ENCODE measurements at places on chromosomes 3 and 15.

DNA sequence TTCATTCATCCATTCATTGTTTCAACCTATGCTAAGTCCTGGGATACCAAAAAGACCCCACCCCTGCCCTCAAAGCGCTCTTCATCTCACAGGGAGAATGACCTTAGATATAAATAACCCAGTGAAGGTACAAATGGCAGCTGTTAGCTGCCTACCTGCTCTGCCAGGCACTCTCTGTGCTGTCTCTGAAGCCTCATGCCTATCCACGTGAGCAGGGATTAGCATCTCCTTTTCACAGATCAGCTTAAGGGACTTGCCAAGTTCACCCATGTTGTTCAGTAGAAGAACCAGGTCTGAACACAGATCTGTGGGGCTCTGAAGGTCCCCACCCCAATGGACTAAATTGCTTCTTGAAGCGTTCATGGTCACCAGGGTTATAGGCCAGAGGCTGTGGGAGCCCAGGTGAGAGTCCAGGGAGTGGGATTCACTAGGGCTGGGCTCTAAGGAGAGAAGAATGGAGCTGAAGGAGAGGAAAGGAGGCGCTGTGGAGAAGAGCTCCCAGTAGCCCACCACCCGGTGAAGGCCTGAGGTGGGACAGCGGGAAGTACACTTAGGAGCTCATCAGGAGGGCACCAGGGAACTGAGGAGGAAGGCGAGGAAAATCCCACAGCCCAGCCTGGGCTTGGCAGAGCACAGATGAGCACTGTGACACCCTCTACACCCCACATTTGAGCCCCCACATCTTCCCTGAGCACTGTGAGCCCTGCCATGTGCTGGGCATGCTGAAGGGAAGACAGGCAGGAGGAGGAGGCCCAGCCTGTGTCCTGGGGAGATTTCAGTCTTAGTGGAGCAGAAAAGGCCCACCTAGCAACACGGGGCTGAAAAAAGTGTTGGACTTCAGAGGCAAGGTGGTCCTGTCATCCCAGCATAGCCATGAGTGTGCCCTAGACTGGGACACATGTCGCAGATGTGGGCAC lies 20.4 kb downstream of the RBP1 start:
- DNase-seq = no peak

DNA sequence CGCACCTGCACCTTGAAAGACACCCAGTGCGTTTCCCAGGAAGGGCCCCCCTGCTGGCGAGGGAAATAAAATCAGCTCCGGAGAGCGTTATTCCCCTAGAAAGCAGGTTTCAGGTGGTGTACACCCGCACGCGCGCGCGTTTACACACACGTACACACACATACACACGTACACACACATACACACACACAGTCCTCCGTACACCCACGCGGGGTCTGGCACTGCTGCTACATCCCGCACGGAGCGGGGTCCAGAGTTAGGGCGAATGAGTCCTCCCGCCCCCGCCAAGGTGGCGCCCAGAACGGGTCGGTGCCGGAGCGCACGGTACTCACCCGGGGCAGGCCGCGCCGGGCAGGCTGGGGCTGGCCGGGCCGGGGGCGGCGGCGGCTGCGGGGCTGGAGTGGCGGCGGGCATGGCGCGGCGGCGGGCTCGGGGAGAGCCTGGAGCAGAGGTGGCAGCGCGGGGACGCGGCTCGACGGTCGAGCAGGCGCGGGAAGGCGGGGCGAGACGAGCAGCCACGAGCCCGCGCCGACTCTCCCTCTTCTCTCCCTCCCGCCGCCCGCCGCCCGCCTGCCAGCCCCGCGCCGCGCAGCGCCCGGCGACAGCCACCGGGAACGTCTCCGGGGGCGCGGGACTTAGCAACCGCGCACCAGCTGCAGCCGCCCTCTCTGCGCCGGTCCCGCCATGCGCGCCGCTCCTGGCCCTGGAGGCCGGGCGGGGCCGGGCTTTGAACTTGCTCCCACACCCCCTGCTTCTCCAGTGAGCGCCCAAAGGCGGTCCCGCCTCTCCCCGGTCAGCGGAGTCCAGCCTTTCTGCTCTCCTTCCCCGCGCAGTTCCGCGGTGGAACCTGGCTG lies at the start of gene DCLK3:
Gene DCLK3, minus strand, starts transcription at position 704 of the 854 bp plus-strand sequence. Its CDS starts 290 bp downstream, at position 414.
- no peak for DNase-seq

GRCh38 chr15:70437882-70438451 lies 325.4 kb downstream of the UACA start:
- DNase-seq = no peak

- no peak for DNase-seq
Measured at GRCh38 chr3:82561784-82562183, 800.3 kb upstream of the GBE1 start.

GRCh38 chr3:18351823-18352744 lies 73.1 kb downstream of the SATB1 start:
- no peak for DNase-seq

- DNase-seq = peak; percentile 88
Measured at GRCh38 chr3:188060840-188061544, 93.0 kb upstream of the LPP start.

DNA sequence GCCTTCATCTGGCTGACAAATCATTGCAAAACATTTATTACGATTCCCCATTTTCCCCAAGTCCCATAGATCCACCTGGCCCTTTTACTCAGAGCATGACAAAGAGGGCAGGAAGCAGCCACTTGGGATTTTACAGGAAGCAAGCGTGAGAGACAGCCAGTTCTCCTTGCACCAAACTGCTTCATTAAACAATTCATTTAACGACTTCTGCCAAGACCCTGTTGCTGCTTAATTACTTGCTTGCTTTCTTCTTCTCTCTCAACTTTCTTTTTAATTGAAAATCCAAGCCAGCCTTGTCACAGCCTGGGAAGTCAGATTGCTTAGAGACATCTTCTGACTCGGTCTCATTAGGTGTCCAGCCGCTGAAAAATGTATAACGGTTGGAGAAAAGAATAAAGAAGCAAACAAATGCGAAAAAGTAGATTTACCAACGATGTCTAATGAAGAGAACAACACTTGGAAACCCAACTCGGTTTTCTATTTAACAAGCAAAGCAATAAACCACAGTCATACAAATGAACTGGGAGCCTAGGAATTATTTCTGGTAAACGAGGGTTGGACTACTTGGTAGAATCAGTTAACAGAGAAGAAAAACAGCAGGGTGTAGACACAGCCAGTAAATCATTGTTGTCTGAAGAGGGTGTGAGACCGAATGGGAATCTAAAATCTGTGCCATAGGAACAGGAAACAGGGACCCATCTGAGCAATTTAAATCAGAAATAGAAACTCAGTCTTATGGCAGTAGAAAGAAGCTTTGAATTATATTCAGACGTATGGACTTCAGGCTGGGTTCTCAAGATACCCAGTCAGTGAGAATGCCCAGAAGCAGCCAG lies 298.3 kb downstream of the LRRC3B start:
- DNase-seq = no peak

- no peak for DNase-seq
Measured at GRCh38 chr15:40693904-40694687, 878 bp upstream of the RAD51 start.

DNA sequence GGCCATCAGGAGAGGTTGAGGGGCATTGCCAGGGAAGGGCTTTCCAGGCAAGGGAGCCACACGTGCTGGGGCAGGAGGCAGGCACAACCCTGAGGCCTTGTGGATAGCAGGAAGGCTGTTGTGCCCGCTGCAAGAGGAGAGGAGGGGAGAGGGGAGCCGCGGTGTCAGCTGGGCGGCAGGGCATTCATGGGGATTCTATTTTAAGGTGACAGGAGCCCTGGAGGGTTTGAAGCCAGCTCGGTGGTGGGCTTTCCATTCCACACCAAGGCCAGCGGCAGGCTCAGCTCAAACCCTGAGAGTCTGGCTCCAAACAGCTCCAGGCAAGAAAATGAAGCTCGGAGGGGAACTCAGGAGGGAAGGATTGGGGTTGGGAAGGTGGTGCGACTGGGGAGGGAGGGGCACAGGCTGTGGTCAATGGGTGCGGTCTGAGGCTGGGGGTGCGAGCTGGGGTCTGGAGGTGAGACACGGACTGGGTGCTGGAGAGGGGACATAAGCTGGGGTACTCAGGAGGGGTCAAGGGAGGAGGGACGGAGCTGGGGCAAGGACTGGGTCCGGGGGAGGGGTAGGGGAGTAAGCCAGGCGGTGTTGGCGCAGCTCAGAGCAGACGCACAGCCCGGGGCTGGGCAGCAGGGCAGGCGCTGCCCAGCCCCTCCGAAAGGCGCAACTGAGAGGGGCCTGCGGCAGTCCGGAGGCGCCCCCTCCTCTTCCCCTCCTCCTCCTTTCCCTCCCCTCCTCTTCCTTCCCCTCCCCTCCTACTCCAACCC lies 43.4 kb downstream of the TPRA1 start:
- DNase-seq = no peak

GRCh38 chr3:177321819-177322218 lies 124.5 kb upstream of the TBL1XR1 start:
- DNase-seq = no peak

DNA sequence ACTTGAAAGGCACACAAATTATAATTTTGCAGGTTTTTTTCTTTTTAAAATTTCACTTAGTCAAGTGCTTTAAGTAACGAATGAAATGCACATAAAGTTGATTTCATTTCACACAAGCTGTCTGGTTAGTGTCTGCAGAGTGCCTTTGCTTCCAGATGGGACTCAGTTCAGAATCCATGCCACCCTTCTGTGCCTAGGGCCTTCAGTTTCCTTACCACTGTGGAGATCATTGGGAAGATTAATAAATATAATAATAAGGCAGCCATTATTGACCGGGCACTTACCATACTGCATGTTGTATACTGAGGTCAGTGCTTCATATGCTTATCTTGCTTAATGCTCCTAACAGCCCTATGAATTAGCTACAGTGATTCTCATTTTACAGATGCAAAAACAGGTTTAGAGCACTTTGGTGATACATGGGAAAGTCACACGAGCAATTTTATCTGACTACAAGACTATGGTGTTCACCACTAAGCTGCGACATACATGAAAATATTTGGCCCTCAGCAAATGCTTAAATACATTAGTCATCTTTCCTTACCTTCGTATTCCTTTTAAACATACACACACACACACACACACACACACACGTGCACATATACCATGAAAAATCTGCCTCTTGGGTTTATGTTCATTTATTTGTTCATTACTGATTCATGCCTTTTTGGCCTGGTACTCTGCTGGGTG lies 3.1 kb downstream of the NMNAT3 start:
- no peak for DNase-seq

- DNase-seq = peak; percentile 51
Measured at GRCh38 chr3:98596541-98597500, 3.4 kb upstream of the CPOX start.

- no peak for DNase-seq
Measured at GRCh38 chr3:36318621-36319200, 61.6 kb upstream of the STAC start.

DNA sequence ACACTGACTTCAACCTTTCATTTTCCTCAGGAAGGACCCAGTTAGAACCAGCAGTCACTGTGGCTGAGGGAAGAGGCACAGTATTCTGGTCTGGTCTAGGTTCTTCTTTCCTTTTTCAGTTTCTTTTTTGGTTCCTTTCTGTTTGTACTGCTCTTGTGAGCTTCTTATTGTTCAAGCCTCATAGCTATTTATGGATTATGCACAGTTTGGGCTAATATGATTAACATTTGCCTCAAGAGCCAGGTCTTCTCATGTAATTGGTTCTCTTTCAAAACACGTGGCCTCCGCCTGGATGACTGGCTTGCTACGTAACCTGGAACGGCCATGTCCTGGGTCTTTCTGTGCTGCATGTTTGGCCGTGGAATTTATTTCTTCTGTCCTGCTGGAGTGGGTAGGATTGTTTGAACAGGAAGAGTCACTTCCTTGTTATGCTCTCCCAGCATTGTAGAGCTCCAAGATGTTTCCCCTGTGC lies 43.3 kb downstream of the RBMS3 start:
- no peak for DNase-seq

DNA sequence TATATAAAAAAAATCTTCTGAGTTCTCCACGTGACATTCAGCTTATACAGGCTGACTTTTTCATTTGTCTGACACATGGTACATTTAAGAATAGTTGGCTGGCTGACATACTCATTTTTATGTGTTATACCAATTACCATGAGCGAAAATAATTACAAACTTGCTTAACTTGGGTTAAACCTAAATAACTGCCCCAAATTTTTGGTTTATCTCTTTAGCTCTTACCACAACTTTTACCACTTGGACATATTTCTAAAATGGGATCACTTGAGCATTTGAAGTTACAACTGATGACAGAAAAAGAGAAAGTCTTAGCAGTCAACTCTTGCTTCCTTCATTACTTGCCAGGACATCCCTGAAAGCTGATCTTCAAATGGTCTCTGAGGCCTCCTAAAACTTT lies 618.1 kb downstream of the RBMS3 start:
- no peak for DNase-seq

DNA sequence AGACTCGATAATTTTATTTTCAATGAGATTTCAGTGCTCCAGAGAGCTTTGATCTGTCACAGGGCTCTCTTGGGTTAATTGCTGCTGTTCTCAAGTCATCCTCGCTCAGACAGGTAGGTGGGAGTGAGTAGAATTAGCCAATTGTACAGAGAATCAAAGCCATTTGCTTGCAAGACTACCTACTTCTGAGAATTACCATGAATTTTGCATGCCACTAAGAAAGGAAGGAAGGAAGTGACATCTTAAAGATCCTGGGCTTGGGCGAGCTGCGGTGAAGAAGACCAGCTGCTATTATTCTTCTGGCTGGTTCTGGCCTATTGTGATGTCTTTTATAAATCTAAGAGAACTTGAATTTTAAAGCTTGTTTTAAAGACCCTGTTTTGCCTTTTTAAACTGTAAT lies 154.1 kb upstream of the LPP start:
- DNase-seq = peak; percentile 75

DNA sequence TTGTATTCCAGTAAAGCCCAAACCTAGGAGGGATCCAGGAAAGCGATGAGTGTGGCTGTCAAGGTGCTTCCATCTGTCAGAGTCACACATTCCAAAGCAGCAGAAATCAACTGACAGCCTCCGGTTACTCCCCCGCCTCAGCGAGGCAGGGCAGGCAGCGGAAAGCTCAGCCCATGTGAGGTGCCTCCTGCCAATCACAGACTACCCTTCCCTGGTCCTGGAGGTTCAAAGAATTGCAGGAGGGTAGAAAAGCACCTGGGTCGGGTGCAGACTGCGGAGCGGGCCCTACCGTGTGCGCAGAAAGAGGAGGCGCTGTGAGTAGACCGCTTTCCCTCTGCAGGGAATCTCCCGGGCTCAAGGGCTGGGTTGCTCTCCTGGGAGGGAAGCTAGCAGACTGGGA lies at the start of gene UPK1B:
Gene UPK1B, plus strand, starts transcription at position 274 of the 400 bp plus-strand sequence. CDS start 13,144 bp downstream, outside the sequence.
- DNase-seq = no peak

GRCh38 chr3:190325923-190326322 lies 3.7 kb upstream of the CLDN1 start:
- DNase-seq = no peak

DNA sequence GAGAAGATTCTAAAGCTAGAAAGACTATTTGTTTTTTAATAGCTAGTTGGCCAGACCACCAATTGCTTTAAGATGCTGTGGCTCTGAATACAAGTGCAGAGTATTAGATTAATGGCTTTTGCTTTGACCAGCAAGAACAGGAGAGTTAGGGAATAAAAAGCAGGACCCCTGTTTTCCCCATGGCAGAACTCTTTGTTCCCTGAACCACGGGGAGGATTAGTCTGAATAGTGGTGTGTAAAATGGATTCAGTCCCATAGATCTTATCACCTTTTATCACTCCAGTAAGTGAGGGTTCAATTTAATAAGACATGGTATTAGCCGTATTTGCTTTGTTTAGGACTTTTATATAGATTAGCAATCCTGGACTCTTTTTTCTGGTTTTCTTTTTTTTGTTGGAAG lies 562.6 kb upstream of the DPPA4 start:
- no peak for DNase-seq

GRCh38 chr3:155325263-155325835 lies 31.9 kb upstream of the STRIT1 start:
- DNase-seq = no peak

Measured in activated CD4-positive, alpha-beta T cell treated with anti-CD3 and anti-CD28 coated beads, Interleukin-2, Interleukin-6, amounts not matched to agents 100 ng/mL and 50 ng/mL, durations not matched to agents 16 hours and 8 hours (primary cell).